ENCODE measurements at places on chromosomes 5 and 9.

DNA sequence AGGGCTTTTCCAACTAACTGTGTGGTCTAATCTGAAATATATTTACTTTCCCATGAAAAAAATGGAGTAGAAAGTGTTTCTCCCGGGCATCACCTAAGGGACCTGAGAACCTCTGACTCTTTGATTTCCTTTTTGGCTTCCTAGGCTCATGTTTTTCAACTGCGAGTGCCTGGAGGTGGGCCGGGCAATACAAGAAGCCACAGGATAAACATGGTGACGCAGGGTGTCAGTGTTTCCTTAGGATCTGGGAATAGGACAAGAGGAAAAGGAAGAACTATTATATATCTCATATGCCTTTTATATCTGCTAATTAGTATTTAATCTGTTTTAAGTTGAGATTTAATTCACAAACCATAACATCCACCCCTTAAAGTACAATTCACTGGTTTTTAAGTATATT, 11.4 kb upstream of the LECT2 start:
- DNase-seq, result no peak

- DNase-seq, result no peak
Measured at GRCh38 chr5:169862391-169862811, 117.9 kb downstream of the INSYN2B start.

- no peak for DNase-seq
Measured at GRCh38 chr5:112910529-112910928, 11.5 kb downstream of the REEP5 start.

- DNase-seq, result no peak
Measured at GRCh38 chr9:35679766-35680330, 6.1 kb downstream of the CA9 start.

GRCh38 chr5:116370886-116371285, 203.7 kb downstream of the SEMA6A start:
- DNase-seq, result no peak
